CD8-positive, alpha-beta memory T cell (primary cell): ENCODE measurements at places on chromosomes 7 and 10.

- no peak for DNase-seq
These were observed 223.2 kb upstream of the LRRN3 start for GRCh38 chr7:110867771-110868170.

DNA sequence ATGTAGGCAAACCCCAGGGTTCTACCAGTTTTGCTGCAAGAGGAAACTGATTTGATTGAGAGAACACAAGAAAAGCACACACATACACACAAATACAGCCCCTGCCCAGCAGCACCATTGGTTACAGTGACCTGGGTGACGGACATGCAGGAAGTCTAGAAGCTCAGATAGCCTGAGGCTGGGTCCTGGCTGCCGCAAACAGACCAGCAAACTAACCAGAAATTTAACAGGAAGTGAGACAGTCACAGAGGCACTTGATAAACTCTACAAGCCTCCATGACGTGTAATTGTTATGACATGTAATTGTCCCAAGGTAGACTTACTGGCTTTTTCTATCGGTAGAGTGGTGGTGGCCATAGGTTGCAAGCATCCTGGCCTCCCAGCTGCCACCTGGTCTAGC is 58.9 kb downstream of the PRKAR2B start:
- DNase-seq, result peak; percentile 5

DNA sequence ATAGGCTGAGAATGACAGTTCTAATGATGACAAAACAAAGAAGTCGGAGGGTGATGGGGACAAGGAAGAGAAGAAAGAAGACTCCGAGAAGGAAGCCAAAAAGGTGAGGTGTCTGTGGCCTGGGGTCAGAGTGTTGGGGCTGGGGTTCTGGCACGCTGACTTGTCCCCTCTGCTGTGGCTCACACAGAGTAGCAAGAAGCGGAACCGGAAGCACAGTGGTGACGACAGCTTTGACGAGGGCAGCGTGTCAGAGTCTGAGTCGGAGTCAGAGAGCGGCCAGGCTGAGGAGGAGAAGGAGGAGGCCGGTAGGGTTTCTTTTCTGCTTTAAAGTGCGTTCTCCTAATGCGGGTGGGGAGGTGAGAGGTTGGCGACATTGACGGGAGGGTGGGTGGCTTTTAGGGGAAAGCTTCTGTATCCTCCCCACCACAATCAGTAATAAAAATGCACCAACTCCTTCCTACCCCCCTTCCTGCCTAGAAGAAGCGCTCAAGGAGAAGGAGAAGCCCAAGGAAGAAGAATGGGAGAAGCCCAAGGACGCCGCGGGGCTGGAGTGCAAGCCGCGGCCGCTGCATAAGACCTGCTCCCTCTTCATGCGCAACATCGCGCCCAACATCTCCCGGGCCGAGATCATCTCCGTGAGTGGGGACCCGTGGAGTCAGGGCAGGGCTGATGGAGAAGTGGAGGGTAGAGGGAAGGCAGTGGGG is 4.6 kb downstream of the UFSP1 start:
- peak; percentile 75 for DNase-seq

DNA sequence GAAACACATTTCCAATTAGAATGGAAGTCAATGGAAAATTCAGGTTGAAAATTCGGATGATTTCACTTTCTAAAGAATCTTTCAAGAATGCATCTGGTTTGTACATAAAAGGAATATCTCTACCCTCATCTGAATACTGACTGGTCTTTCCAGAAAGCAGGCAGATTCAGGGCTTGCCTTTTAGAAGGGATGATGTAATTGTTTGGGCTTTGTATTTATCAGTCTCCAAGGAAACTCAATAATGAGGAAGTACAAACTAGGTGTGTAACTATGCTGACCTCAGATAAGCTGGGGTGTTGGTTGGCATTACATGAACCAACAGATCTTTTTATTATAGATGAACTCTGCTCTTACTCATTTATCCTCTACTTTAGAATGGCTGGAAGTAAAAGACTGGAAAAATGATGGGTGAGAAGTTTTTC is 24.1 kb downstream of the PDLIM1 start:
- no peak for DNase-seq

DNA sequence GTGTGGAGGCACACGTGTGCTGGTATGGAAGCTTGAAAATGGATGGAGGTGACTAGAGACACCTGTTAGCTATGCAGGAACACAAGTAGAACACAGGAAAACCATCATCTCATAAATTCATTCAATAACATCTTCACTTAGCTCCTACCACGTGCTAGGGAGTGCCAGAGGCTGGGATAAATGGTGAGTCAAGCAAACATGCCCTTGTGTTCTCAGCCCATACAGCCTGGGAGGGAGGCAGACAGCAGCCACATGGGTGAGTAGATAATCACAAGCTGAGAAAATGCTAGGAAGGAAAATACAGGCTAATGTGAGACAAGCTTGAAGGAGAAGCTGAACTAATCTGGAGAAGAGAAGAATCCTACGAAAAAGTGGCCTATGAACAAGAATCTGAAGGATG is 468.0 kb upstream of the ZMIZ1 start:
- DNase-seq, result no peak

DNA sequence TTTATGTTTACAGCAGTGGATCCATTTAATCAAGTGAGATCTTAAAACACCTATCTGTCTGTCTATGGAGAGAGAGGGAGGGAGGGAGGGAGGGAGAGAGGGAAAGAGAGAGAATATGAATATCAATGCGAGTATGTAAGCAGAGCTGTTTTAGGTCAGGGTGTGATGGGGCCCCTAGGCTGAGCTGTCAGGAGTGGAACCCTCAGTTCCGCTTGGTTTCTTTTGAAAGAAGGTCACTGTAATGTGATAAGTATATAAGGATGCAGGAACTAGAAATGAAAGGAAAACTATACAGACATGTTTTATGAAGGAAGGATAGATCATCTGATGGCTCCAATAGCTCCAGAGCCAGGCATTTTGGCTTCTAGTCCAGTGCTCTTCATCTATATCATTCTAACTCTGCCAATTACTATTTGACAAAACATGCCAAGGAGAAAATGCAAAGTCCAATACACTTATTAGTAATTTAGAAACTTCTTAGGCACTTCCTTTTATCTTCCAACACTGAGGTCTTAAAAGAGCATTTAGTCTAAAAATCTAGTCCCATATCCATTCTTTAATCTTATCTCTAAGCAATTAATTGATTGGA is 70.3 kb downstream of the NRCAM start:
- DNase-seq, result no peak

DNA sequence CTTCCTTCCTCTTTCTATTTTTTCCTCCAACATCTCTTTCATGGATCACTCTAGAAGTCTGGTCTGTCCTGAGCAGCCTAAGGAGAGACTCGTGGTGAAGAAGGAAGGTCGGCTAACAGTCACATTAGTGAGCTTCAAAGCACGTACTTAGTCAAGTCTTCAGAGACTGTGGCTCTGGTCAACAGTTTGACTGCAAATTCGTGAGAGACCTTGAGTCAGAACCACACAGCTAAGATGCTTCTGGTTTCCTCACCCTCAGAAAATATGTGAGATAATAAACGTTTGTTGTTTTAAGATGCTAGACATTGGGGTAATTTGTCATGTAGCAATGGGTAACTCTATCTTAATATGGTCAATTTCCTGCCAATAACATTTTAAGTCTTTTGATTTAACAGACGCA is 126.2 kb upstream of the LRRN3 start:
- no peak for DNase-seq

- DNase-seq, result no peak
These were observed 11.0 kb upstream of the ZNF273 start for GRCh38 chr7:64892116-64892515.

DNA sequence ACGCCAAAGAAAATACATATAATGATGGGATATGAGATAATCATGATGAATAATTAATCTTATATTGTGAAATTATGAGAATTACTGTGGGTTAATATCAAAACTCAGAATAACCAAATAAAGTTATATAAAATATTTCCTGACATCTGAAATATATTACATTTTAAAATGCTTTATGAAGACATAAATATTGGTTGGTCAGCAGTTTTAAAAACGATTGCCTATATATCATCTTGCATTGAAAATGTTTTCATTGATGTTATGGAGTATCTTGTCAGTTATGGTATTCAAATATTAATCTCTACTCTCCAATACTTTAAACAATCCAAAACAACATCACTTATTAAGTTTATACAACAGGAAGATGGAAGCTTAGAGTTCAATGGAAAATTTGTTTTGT is 228.1 kb upstream of the FERD3L start:
- no peak for DNase-seq

GRCh38 chr7:27174874-27175625 is 930 bp upstream of the HOXA10 start:
- no peak for DNase-seq

GRCh38 chr7:137908106-137908505 is 61.3 kb upstream of the DGKI start:
- no peak for DNase-seq

DNA sequence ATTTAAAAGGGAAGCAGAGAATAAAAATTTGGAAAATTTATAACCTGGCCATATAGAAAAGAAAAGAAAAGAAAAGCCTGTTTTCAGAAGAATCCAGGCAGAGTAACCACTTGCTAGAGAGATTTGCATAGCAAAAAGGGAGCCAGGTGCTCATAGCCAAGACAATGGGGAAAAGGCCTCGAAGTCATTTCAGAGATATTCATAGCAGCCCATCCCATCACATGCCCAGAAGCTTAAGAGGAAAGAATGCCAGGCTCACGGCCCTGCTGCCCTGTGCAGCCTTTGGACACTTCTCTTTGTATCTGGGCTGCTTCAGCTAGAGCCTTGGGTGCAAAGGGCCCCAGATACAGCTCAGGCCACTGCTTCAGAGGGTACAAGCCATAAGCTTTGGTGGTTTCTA is 159.8 kb downstream of the CCDC7 start:
- no peak for DNase-seq

GRCh38 chr10:86262688-86263181 is 103.9 kb downstream of the GRID1 start:
- DNase-seq, result no peak

GRCh38 chr10:48462482-48463020 is 142.3 kb downstream of the ARHGAP22 start:
- DNase-seq, result no peak

- DNase-seq, result no peak
These were observed 596.8 kb downstream of the PTPRN2 start for GRCh38 chr7:157990881-157991250.

- no peak for DNase-seq
These were observed 47.3 kb upstream of the OIT3 start for GRCh38 chr10:72846238-72846637.

- peak; percentile 36 for DNase-seq
These were observed 577 bp downstream of the DNAJB9 start for GRCh38 chr7:108570146-108570755.

DNA sequence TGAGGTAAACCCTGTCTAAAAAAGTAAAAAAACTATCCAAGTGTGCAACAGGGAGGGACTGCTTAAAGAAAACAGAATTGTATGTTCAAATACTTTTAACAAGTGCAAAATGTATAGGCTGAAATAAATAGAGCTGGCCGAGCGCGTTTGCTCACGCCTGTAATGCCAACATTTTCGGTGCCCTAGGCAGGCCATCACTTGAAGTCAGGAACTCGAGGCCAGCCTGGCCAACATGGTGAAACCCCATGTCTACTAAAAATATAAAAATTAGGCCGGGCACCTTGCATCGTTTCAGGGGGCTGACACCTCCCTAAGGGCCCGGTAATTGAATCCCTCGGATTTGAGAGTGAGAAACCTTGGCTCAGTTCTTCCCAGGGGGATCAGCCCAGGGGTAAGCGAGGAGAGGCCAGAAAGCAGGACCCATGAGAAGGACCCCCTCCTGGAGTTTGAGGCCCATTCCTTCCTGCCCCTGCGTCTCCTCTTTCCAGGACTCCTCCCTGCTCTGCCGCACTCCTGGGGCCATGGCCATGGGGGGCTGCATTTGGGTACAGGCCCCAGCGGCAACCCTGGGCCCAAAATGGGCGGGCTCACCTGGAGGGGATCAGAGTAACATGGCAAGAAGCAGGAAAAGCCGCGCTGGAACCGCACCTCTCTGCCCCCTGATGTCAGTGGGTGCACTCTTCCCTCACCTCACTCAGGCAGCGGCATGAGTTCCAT is 75.5 kb upstream of the TMEM248 start:
- DNase-seq, result no peak

GRCh38 chr10:21173802-21174714 is 276.9 kb upstream of the NEBL start:
- no peak for DNase-seq

DNA sequence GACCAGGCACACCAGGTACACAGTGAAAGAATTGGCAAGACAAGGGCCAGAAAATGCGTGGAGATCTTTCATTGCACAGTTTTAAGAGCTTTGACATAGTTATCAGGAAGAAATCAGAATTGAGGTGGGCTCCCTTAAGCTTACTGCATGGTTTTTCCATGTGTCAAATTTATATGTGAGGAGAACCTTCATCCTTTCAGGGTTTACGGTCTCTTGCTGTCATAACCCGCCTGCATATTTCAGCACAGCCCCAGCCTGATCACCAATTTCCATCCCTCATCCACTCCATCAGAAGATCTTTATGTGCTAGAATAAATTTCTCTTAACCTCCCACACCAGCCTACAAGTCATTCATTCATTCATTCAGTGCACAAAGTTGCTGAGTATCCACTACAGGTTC is 373.1 kb downstream of the KCNMA1 start:
- no peak for DNase-seq

DNA sequence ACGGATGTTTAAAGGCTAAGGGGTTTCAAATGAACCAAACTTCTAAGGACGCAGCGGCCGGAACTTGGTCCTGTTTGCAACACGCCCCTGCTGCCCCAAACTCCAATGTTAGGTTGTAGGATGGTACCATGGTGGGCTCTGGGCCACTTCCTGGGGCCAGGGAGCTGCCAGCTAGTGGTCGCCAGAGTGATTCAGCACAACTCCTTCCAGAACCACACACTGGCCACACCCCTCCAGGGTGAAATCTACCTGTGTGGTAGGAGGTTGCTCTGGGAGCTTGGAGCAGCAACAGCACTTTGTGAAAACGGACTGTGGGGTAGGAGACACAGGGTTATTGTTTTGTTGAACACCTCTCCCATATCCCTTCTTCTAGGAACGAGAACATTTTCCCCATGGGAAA is 161.1 kb downstream of the FANK1 start:
- no peak for DNase-seq

DNA sequence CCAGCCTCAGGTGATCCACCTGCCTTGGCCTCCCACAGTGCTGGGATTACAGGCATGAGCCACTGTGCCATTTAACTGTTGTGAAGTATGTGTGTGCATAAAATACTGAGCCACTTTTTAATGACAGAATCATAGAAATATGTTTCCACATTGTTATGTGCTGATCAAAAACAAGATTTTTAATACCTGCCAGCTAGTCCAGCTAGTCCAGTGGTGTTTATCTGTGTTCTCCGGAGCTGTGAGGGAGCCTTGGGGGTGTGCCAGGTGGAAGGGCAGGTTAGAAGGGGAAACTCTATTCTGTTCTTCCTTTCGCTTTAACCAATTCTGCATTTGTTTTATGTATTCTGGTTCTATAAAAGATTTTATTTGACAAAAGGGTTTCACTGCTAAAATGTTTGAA is 7.0 kb downstream of the FAM221A start:
- no peak for DNase-seq

- peak; percentile 15 for DNase-seq
These were observed 11.0 kb downstream of the RASGEF1A start for GRCh38 chr10:43255634-43256431.

- DNase-seq, result no peak
These were observed 94.4 kb downstream of the VOPP1 start for GRCh38 chr7:55477781-55478374.
